ENCODE measurements at places on chromosomes 16 and 17.

DNA sequence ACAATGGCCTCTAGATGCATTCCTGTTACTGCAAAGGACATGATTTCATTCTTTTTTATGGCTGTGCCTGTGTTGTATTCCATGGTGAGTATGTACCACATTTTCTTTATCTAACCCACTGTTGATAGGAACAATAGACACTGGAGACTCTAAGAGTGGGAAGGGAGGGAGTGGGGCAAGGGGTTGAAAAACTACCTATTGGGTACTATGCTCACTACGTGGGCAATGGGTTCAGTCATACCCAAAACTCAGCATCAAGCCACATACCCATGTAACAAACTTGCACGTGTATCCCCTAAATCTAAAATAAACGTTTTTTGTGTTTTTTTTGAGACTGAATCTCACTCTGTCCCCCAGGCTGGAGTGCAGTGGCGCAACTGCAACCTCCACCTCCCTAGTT is 47.1 kb upstream of the SCNN1B start:
- DNase-seq: no peak

DNA sequence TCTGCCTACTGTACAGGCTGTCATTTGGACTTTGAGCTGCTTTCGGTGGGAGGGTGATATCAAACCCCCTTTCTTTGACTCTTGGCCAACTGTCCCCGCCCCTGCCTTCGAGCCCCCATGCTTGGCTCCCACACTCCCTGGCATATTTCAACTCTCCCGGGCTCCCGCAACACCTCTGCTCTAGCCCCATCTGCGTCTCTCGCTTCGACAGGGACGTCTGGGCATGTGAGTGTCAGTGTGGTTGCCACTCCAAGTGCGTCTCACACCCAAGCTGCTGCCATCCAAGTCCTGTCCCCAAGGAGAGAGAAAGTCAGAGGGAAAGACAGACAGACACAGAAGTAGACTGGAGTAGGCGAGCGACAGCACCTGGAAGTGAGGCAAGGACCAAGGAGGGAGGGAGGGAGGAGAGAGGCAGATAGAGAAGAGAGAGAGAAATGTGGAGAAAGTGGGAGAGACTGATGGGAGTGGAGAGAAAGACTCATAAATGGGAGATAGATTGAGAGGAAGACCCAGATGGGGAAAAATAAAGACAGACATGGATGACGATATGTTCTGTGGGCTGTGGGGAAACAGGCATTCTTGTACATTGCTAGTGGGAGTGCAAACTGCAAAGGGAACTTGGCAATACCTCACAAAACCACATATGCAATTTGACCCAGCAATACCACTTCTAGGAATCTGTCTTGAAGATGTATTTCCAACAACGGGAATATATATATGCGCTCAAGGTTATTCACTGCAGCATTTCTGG is 11.8 kb downstream of the STARD3 start:
- DNase-seq: no peak

DNA sequence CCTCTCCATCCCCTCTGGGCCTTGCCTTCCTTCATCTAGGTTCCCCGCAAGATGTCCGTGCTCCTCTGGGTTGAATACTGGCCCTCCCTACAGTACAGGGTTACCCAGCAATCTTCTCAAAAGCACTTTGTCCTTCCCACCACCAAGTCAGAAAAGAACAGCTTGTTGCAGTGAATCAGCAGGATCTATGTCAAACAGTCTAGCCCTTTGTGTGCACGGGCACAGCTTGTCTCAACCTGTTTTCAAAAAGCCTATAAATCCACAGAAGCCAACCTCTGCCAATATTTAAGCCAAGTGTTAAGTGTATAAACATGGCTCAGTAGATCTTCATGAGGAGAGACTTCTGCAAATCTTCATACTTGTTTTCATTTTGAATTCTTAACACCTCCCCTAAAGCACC is 25.2 kb downstream of the C17orf67 start:
- no peak for DNase-seq

DNA sequence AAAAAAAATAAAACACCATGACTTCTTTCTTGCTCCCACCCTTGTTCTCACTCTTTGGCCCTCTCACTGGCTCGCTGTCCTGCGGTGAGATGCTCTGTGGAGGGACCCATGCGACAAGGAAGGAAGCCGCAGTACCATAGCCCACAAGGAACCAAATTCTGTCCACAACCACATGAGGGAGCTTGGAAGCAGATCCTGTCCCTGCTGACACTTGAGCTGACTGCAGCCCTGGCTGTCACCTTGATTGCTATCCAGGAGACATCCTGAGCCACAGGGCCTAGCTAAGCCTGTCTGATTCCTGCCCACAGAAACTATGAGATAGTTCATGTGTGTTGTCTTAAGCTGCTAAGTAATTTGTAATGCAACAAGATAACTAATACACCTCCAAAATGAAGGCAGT is 4.8 kb upstream of the MT2A start:
- DNase-seq: no peak

DNA sequence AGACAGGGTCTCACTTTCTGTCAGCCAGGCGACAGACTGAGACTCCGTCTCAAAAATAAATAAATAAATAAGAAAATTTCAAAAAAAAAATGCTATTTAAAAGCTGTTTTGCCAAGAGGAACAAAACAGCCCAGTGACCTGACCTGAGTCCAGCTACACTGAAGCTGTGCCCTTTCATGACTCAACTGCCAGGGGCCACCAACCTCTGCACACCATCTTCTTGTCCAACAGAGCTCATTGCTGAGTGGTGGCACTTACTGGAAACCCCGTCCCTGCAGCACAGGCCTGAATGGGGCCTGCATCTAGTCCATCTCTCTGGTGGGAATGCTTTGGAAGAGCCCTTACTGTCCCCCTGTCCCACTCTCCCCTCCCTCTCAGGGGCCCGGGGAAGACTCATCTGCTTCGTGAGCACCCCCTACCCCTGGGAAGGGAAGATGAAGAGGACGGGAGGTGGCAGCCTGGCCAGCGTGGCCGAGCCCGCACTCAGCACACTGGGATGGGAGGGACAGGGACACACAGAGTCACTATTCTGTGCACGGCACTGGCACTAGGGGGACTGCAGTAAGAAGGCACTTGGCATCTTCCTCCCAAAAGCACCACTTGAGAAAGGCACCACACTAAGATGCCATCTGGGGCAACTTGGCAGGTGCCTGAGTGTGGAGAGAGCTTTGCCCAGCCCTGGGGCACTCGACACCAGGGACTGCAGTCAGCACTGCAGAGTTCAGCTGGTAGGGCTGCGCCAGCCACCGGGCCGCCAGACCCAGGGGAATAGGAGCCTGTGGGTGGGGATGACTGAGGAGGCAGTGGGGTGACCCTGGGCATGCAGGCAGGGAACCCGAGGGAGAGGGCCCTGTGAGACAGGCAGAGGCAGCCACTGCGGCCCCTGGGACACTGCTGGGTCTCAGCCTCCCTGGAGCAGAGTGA is 13.5 kb downstream of the FBXO31 start:
- DNase-seq: no peak

GRCh38 chr17:72282439-72283029 is 161.7 kb downstream of the SOX9 start:
- no peak for DNase-seq

GRCh38 chr17:32495359-32496231 is 8.8 kb downstream of the CDK5R1 start:
- DNase-seq: no peak

DNA sequence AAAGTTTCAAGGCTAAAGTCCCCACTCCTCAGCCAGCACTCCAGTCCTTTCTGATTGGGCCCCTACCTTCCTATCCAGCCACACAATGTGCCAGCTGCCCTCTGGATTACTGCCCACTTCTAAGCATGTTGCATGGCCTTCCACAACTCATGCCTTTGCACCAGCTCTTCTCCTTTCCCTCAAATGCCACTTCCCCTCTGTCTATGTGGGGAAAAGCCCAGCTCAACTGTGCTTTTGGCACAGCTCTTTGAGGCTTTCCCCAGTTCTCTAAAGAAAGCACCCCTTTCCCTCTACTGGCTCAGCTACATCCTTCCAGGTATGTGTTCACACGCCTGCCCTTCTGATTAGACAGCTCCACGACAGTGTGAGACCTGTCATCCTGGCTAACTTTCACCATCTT is 18.5 kb downstream of the GTF3C1 start:
- DNase-seq: no peak

DNA sequence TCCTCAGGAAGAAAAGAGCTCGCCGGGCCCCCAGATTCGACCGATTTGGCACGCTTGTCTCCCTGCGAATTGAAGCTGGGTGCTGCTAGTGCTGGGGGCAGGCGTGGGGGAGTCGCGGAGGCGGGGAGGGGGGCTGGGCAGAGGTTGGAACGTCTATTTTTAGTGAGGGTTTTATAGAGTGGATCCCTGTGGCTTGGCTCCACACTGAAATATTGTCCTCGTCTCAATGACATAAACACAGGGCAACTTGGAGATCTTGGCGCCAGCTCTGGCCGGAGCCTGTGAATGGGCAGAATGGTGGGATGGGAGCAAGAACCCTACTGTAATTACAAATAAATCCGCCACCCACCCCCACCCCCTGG is 15.7 kb upstream of the NOG start:
- no peak for DNase-seq

- no peak for DNase-seq
Observed at GRCh38 chr16:73059779-73060615, 12.1 kb upstream of the ZFHX3 start.

DNA sequence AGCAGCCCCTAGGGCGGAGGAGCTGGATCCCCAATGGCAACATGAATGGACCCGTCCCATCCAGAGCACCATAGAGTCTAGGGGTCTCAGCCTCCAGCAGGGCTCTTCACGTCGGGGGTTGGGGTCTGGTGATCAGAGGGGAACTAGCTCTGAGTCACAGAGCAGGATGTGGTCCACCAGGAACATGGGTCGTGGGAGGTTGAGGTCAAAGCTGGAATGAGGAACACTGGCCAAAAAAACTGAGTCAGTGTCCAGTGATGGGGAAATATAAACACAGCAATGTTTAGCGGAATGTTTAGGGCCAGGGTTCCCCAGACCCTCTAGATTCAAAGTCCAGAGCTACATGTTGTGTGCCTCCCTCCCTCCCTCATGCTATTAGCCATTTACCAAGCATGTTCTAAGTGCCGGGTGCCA is 79.1 kb upstream of the C16orf82 start:
- DNase-seq: no peak

- no peak for DNase-seq
Observed at GRCh38 chr16:71441348-71442050, 355 bp downstream of the TLE7 start.

- DNase-seq: no peak
Observed at GRCh38 chr17:64632606-64633005, 29.5 kb downstream of the SMURF2 start.

DNA sequence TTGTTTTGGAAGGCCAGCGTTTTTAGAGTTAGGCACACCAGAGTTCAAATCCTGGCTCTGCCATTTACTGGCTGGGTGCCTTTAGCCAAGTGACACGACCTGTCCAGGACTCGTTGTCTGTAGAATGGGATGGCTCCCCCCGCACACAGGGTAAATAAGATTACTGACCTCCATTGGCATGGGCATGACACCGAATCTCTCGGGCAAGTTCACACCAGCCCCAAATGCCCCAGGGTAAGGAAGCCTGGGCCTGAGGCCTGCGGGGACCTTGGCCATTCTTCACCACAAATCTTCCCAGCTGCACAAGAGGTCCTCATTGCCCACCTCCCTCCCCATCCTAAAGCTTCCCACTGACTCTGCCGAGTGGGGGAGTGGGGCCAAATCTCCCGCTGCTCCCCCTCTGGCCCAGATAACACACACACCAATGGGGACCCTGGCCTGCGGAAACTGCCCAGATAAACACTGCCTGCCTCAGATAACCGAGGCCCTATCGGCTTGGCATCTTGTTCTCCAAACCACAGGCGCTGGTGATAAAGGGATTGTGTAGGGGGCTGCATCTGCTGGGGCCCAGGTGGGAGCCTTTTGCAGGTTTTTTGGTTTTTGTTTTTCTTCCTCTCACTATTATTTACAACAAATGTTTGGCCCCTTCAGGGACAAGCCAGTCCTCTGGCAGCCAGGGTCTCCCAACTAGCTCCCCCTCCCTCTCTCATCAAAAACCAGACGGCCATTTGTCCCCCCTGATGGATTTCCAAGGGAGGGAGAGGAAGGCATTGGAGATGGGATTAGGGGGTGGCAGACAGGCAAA is 75.0 kb upstream of the LHX1 start:
- no peak for DNase-seq

- DNase-seq: no peak
Observed at GRCh38 chr16:89815639-89816348, 653 bp downstream of the FANCA start.

- no peak for DNase-seq
Observed at GRCh38 chr16:4800290-4801041, 2.0 kb downstream of the ROGDI start.

DNA sequence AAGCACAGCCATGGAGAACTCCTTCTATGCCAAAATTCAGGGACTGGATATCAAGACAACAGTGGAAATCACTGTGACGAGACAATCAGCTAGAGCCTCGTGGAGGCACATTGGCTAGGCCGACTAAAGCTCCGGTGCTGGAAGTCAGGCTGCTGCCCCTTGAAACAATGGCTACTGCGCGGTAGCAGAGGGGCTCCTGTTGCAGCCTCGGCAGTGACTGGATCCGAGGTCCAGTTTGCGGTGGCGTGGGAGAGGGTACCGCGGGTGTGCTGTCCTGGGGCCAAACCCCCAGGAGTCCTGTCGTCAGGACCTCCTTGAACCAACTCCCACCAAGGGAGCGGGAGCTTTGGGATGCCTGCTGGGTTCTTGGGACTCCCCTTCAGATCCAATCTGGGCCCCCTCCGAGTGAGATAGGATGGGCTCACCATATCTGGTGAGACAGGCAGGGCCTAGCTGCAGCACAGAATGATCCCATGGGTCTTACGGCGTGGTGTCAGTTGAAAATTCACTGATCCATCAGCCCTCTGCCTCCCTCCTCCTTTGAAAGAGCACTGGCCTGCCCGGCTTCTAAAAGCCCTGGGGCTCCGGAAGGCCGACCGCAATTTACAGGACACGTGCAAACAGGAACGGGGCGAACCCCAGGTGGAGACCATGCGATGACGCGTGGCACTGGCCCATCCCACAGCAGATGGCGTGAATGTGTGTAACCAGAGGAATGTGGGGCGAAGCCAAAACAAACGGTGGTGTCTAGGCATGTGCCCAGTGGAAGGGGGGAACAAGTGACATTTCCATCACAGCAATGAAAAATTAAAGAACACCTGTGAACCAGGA is 15.8 kb upstream of the KCNJ18 start:
- no peak for DNase-seq

- no peak for DNase-seq
Observed at GRCh38 chr17:53633856-53634255, 188.9 kb upstream of the KIF2B start.

- DNase-seq: no peak
Observed at GRCh38 chr17:76485569-76485968, 15.7 kb downstream of the RHBDF2 start.

DNA sequence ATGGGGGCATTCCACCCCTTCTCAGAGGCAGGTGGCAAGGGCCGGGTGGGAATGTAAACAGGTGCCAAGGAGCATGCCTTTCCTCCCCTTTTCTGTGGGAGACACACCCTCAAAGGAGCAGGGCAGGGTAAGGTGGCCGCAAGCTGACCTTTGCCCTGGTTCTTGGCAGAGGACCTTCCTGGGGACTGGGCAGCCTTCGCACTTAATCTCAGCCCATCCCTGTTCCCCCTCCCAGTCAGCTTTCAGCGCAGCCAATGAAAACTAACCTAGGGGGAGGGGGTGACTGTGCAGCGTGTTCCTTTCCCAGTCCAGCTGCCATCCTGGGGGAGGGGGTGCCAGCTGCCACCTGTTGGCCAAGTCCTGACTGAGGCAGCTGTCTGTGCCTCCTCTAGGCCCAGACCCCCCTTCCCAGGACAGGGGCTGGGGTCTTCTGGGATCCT is 2.8 kb downstream of the TRAF4 start:
- DNase-seq: no peak

Measured in stimulated activated CD8-positive, alpha-beta memory T cell treated with anti-CD3 and anti-CD28 coated beads, Interleukin-15, amount 100 ng/mL, for 24 hours (primary cell).